ENCODE measurements at places on chromosomes 7 and 10.

- no peak for DNase-seq
Measured at GRCh38 chr7:150431839-150432658, 18.4 kb upstream of the GIMAP8 start.

DNA sequence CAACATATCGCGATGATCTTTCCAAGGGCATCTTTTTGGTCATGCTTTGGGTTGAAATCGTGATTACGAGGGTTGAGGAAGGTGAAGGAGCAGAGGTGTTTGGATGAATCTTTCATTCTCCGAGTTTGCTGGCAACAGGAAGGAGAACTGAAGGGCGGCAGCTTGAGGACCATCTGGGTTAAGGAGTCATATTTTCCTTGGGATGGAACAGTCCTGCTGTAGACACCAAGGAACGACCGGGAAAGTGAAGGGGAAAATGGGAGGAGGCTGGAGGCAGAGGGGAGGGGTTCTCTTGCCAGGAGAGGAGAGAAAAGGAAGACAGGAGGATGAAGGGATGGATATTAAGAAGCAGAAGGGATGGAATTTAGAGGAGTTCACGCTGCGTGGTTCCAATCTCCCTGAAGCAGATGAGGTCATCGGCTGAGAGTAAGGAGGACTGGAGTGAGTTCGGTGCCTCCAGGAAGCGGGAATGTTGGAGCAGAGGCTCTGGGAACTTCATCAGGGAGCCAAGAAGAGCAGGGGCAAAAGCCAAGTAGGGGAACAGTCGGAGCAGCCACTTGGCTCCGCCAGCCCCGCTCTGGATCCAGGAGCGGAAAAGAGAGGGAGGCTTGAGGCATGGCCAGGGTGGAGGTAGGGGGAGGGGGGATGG lies 116.6 kb upstream of the GALNT17 start:
- DNase-seq: no peak

GRCh38 chr10:51861051-51861450 lies 161.7 kb upstream of the CSTF2T start:
- DNase-seq: no peak

- DNase-seq: no peak
Measured at GRCh38 chr10:32033171-32033570, 23.1 kb downstream of the KIF5B start.

DNA sequence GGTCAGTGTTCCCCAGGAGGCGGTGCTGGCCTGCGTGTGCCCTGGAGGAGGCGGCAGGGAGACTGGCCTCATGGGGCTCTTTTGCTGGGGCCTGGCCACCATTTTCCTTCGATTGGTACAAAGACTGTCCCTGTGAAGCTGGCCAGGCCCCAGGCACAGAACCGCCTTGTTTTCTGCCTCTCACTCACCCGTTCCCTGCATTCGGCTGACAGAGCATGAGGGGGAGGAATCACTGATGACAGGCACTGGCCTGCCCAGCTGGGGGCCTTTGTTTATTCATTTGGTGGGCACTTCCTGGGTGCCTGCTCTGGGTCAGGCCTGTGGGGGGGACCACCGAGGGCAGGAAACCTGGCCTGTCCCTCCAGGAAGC lies 139.2 kb downstream of the FAM53B start:
- no peak for DNase-seq

GRCh38 chr10:50397312-50398140 lies 146.2 kb upstream of the ASAH2 start:
- no peak for DNase-seq

DNA sequence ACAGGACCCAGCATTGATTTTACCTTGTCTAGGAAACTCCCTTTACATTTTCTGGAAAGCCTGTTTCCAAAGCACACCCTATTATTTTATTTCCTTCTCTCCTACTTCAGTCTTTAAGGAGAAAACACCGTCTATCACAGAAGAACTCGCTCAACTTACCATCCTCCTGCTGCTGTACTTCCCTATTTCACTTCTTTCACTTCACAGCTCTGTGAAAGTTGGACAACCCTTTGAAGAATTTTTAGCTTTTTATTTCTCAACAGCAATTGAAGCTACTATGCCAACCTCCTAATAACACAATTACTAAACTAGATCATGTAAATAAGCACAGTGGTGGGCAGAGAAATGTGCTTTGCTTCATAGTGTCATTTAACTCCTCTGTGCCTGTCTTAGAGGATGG lies 166.5 kb downstream of the TFEC start:
- DNase-seq: no peak

DNA sequence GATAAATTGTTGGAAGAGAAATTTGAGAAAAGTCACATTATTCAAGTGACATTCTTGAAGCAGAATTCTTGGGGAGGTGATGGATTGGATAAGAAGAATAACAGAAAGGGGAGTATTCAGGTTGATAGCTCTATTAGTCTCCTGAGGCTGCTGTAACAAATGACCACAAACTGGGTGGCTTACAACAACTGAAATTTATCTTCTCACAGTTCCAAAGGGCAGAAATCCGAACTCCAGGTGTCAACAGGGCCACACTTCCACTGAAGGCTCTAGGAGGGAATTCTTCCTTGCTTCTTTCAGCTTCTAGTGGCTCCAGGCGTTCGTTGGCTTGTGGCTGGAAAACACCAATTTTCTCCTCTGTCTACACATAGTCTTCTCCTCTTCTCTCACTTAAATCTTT lies 99.8 kb downstream of the TES start:
- no peak for DNase-seq

DNA sequence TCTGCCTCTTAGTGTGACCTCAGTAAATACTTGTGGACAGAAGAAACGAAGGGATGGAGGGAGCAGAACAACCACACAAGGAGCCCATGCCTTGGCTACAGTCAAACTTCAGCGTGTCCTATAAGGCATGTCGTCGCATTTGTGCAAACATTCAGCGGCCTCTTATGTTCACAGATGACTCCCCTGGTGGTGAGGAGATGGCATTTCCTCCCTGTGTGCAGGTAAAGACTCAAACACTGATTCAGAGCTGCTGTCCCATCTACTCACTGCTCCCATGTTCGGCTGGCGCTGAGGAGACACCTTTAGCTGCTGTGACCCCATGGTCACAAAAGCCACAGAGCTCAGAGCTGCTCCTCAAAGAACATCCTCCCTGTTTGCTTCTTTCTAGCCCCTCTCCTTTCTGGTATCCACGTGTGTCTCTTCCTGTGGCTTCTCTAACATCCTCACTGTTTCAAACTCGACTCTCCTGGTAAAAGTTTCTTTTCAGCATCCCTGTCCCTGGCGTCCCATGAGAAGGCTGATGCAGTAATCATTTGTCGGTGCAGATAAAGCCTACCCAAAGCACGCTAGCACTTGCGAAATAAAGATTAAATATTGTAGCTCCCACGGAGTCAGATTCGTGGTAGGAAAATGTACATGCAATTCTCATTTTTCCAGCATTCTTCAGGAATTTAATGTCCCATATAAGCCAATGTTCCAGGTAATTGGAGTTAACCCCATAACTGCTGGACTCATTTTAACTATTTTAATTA lies 124.9 kb upstream of the NEBL start:
- no peak for DNase-seq

- no peak for DNase-seq
Measured at GRCh38 chr10:124285587-124286527, 132.9 kb downstream of the OAT start.

Measured in CMK (cell line).